ENCODE measurements at places on chromosomes 1 and 21. TPM values are rescaled to one million over a fixed set of nuclear protein-coding genes. Genes with fewer than 3 reads are reported as not detected.

Gene INAVA
- not detected for total RNA-seq

Gene PDC
- total RNA-seq, result not detected

Gene ZNF648
- total RNA-seq, result not detected

Gene LDLRAD1
- not detected for total RNA-seq

Gene SH2D2A
- total RNA-seq, result not detected

Gene PPP2R5A
- 63.1 TPM for total RNA-seq

Gene C1orf116
- 0.19 TPM for total RNA-seq

Gene TDRD10
- 1.4 TPM for total RNA-seq

Gene LCE3E
- not detected for total RNA-seq

Gene KIAA1614
- 19.6 TPM for total RNA-seq

Gene SIK1
- total RNA-seq, result 8.6 TPM

Gene PTPN7
- 1.8 TPM for total RNA-seq

Gene CD5L
- not detected for total RNA-seq

Gene OR2L8
- not detected for total RNA-seq

Gene PCP4L1
- total RNA-seq, result 8.5 TPM

Gene SPRR2B
- not detected for total RNA-seq

Data from gastroesophageal sphincter (tissue), 4 donors.